Esophagus squamous epithelium (tissue), 5 donors: ENCODE measurements at places on chromosomes 7 and 10.

DNA sequence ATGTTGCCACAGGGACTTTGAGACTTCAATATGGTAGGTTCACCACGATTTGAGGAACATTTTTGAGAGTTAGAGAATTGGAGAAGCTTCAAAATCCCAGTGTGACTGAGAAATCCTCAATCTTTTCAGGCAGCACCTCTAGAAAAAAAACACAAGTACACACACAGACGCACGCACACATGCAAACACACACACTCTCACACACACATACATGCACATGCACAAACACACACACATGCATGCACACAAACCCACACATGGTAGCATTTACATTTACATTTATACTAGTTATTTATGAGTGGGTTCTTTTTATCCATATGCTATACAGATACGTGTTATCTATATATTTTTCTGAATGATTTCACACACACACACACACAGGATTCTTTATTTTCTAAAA, 901.9 kb downstream of the GATA3 start:
- DNase-seq = no peak

- DNase-seq = no peak
Observed at GRCh38 chr7:17274551-17275245, 23.8 kb upstream of the AHR start.

GRCh38 chr10:35711615-35712411, 69.7 kb upstream of the FZD8 start:
- DNase-seq = no peak

DNA sequence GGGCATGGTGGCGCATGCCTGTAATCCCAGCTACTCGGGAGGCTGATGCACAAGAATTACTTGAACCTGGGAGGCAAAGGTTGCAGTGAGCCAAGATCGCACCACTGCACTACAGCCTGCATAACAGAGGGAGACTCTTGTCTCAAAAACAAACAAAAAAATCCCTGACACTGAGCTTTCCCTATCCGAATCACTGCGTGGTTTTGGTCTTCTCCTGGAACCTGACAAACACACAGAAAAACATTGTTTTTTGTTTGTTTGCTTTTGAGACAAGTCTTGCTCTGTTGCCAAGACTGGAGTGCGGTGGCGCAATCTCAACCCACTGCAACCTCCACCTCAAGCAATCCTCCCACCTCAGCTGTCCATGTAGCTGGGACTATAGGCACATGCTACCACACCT, 50.4 kb upstream of the PTPRN2 start:
- no peak for DNase-seq

DNA sequence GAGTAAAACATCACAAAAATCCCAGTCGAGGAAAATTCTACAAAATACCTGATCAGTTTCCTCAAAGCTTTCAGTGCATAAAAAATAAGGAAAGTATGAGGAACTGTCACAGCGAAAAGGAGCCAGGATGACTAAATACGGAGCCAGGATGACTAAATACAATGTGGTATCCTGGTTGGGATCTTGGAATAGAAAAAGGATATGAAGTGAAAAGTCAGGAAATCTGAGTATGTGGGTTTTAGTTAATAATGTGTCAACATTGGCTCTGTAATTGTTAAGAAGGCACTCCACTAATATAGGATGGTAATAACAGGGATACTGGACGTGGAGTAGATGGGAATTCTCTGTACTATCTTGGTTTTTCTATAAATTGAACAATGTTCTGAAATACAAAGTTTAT, 175.5 kb downstream of the SUGCT start:
- no peak for DNase-seq

- no peak for DNase-seq
Observed at GRCh38 chr7:49294611-49295010, 370.3 kb downstream of the CDC14C start.

GRCh38 chr10:110625356-110625894, 18.7 kb upstream of the RBM20 start:
- no peak for DNase-seq

GRCh38 chr10:35642793-35643114, 658 bp upstream of the FZD8 start:
- DNase-seq = no peak

DNA sequence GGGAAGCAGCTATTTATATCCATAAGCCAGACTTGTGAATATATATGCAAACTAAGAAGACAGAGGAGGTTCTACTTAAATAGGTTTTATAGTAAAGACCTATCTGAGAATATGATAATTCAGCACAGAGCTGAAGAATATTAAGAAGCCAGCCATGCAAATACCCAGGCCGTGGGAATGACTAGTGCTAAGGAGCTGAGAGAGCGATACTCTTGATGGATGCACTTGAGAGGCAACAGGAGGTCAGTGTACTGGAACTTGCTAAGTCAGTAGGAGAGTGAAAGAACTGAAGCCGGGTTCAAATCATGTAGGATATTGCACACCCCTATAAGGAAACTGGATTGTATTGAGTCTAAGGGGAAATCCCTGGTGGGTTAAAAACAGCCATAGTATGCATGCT, 943.6 kb upstream of the MBL2 start:
- DNase-seq = no peak

- no peak for DNase-seq
Observed at GRCh38 chr7:36928311-36928710, 204.0 kb upstream of the AOAH start.

GRCh38 chr7:131276748-131277147, 50.9 kb upstream of the MKLN1 start:
- DNase-seq = no peak

DNA sequence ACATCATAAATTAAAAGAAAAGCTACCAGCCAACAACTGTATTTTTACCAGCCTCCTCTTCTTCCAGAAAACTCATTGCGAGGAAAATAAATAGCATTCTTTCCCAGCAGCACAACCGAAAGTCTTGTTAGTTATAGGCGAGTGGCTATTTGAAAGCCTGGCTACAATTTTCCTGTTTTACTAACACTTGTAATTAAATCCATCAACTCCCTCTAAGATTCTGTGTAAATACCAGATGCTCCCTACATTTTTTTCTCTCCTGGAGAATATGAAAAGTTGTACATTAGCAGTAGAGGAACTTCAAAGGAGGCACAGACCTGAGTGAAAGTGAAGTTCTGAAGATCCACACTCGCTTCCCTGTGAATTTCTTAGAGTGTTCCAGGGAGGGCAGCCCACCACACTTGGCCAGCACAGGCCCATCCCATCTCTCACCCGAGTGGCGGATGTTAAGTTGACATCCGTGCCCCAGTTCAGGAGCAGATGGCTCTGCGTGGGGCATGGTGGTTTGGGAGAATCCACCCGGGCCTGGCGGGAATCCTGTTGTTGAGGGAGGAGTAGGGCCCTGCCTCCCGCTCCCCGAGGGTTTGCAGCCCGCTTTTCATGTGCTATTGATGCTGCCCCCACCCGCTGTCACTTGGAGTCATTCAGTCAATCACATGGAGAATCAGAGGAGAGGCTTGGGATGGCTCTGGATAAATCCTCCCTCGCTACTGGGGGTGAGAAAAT, 451.0 kb upstream of the GALNT17 start:
- no peak for DNase-seq

DNA sequence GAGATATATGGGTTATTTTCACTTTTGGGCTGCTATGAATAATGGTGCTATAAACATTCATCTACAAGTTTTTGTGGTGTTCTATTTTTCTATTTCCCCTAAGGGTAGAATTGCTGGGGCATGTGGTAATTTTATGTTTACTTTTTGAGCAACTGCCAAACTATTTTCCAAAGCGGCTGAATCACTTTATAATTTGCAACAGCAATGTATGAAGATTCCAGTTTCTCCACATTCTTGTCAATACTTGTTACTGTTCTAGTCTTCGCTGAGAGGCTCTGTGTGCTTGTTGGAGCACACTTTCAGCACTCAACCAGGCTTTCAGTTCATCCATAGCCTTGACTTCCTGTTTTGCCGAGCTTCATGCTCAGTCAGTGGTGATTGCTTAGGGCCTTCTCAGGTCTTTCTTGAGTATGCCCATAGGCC, 39.0 kb downstream of the ADK start:
- DNase-seq = no peak

- no peak for DNase-seq
Observed at GRCh38 chr7:14294637-14295036, 305.2 kb upstream of the ETV1 start.
